ENCODE measurements at places on chromosomes 12 and 14. TPM values are rescaled to one million over a fixed set of nuclear protein-coding genes. Genes with fewer than 3 reads are reported as not detected.

RERG gene
- not detected for total RNA-seq

IL26 gene
- not detected for total RNA-seq

TSHR gene
- not detected for total RNA-seq

DPPA3 gene
- not detected for total RNA-seq

CPSF6 gene
- 23.5 TPM for total RNA-seq

HOXC9 gene
- 2.9 TPM for total RNA-seq

ADAM21 gene
- total RNA-seq: 0.39 TPM

MYF6 gene
- total RNA-seq: not detected

LIN7A gene
- total RNA-seq: 6.3 TPM

ADSS1 gene
- 0.39 TPM for total RNA-seq

PRKCH gene
- 2.0 TPM for total RNA-seq
